ENCODE measurements at places on chromosomes 16 and 17.

- DNase-seq, result no peak
These were observed 79.2 kb upstream of the NOG start for GRCh38 chr17:56514264-56514663.

- no peak for DNase-seq
These were observed 7.5 kb downstream of the ATP5PD start for GRCh38 chr17:75039238-75039637.

GRCh38 chr16:84754353-84754856 lies 54.6 kb downstream of the USP10 start:
- DNase-seq, result peak; percentile 41

- no peak for DNase-seq
These were observed 55.4 kb downstream of the VAC14 start for GRCh38 chr16:70745536-70746025.

DNA sequence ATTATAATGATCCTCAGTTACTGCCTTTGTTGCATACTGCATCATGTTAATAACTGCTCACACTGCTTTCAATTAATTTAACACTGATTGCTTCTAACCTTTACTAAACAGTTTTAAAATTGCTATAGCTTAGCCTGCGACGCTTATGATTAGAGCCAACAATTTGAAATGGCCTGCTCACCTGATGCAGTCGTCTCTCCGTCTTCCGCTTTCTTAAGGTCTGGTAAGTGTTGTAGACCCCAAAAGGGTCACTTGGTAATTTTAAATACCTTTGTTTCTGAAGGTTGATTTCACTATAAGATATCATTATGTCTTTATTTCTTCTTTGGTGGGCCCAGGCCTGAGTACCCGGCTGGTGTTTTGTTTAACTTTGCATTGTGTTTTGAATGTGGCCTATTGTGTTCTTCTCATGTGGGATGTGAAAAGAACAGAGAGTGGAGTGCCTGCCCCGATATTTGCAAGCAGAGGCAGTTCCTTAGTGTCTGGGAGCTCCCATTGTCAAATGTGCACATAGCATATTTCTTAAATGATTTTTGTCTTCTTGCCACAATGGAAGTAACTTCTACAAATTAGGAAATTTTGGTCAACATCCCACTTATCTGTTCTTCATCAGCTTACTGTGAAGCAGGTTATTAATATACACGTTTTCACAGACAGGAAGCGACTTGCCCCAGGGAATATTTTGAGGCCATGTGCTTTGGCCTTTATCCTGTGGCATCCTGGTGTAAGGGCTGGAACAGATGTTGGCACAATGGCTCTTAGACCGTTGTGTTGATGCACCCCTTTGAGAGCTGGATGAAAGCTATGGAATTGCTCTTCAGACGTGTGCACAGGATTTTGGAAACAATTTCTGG lies 2.9 kb downstream of the PHKB start:
- no peak for DNase-seq

DNA sequence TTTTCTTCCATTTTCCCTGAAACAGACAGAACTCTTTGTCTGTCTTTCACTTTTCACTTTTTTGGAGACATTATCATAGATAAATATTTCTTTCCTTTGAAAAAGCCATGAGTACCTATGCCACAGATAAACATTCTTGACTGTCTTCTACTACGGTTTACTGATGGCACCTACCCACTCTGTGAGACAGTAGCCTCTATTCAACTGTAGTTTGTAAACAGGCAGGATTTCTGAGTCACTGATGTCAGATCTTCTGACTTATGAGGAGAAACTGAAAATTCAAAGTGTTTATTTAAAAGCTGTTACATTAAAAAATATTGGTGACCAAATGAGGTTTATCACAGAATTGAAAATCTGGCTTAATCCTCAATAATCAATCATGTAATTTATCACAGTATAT lies 658.4 kb downstream of the TOX3 start:
- no peak for DNase-seq

DNA sequence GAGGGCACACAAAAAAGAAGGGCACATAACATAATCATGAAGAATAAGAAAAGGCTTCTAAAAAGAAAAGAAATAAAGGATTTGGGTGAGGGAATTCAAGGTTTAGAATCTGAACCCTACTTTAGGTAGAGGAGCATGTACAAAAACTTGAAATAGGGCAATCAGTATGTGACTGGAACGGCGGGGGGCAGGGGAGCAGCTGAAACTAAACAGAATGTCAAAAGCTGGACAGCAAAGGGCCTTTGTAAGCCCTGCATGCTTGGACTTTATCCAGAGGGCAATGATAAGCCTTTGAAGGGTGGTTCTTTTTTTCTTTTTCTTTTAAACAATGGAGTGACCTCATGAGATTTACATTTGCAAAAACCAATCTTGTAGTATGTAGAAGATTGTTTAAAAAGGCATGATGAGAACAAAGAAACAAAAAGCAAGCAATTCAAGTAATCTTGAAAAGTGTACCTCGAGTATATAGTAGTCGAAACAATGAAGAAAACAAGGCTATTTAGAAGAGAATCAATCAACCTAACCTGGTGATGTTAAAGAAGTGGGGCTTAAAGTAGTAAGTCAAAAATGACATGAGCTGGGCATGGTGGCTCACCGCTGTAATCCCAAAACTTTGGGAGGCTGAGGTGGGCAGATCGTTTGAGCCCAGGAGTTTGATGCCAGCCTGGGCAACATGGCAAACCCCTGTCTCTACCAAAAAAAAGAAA lies 46.7 kb upstream of the ANKFY1 start:
- DNase-seq, result no peak

DNA sequence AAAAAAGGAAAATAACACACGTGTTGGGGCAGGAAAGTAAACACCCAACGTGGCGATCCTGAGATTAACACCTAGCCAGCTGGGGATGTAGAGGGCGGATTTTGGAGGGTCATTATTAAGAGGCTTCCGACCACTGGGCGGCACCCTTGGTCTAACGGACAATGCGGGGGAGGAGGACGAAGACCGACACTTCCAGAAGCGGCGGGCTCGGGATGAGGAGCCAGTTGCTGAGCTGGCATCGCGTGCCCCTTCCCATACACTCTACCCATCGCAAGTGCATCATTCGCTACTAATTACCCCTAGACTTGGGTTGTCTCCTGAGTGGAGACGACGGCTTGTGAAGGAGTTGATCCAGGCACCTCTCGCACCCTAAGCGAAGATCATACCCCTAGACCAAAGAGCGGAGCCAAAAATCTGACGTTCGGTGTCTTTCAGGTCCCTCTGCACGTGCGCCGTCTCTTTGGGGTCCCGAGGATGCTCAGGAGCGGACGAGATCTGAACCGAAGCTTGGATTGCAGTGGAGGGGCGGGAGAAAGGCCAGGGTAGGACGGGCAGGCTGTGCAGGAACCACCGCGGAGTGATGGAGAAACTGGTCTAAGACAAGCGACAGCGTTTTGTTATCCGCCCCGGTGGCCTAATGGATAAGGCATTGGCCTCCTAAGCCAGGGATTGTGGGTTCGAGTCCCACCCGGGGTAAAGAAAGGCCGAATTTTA lies 17.6 kb downstream of the ZNF213 start:
- DNase-seq, result peak; percentile 85

- no peak for DNase-seq
These were observed 33.7 kb upstream of the LITAF start for GRCh38 chr16:11620243-11621003.

- no peak for DNase-seq
These were observed 7.3 kb downstream of the MAPK8IP3 start for GRCh38 chr16:1713331-1713730.

DNA sequence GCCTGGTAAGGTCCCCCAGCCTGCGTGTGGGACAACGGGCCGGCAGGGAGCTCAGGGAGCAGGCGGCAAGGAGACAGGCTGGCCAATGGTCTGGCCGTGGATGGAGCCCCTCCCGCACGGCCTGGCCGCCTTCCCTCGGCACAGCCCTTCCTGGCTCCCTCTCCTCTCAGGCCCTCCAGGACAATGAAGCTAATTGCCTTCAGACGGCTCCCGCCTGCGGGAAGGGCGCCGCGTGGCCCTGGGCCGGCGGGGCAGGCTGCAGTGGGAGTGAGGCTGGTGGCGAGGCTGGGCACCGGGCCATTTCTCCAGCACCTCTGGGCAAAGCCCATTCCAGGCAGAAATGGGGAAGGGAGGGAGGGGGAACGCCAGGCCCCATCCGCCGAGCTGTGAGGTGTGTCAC lies 50.9 kb downstream of the ENGASE start:
- DNase-seq, result no peak

DNA sequence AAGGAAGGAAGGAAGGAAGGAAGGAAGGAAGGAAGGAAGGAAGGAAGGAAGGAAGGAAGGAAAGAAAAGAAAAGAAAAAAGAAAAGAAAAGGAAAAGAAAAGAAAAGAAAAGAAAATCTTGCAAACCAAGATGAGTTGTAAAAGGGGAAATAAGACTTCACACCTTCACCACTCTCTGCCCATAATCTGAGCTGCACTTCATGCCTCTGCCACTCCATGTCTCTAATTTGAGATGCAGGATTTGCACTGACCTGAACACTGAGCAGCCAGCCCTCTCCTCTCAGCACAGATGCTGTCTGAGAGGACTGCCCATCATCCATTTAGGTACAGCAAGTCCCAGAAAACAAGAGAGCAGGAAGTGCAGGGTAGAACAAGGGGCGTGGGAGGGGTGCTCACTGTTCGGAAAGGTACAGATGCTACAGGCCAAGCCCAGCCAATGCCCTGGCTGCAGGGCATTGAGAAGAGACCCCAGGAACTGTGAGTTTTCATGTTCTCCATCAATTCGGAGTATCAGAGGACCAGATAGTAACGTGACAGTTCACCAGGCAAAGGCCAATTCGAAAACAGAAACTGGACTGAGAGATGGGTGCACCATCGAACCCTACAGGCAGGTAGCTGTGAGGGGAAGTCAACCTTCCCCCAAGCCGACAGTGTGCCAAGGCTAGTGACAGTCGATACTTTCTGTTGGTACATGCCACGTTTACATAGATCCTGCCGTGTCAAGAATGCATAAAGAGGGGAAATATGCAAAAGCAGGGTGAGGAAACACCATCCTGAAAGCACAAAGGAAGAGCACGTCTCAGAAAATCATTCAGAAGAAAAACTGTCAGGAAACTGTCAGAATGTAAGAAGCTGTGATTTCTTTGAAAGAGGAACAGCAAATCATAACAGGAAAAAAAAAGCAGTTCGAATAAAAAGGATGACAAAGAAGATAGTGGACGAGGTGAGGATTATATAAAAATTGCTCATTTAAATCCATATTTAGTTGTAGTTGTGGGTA lies 142.0 kb upstream of the RCVRN start:
- DNase-seq, result no peak

GRCh38 chr16:87715658-87716057 lies 50.1 kb downstream of the KLHDC4 start:
- no peak for DNase-seq

DNA sequence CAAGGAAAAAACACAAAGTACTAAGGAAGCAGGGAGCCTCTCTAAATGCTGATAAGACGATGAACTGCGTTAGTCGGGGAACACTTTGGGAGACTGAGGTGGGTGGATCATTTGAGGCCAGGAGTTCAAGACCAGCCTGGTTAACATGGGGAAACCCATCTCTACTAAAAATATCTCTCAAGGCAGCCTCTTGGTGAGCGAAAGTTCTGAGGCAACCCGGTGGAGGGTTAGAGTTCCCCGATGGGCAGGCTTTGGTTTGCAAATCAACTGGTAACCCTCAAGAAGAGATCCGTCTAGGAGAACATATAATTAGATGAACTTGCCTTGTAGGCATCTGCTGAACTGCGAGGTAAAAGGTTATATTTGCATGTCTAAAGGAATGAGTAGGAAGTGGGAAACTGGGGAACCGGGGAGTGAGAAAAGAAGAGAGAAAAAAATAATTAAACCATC lies 44.6 kb downstream of the WSB1 start:
- no peak for DNase-seq

DNA sequence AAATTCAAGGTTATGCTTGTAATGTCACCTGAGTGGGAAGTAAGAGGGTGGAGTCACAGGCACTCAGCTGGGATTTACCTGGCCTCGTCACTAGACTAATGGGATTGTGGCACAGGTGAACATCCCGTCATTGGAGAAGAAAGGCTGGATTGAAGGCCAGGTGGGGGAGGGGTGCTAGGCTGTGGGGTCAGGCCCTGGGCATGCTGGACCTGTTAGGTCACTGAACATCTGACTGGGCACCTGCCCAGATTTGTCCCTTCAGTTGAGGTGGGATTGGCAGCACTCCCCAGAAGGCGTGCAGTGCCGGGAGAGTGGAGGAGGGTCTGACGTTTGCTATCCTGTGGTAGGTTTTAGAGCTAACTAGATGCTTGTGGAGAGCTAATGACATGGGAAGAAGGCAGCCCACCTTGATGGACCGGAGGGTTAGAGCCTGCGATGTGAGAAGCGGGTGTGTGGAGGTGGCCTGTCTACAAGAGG lies 161.5 kb upstream of the ZNF267 start:
- DNase-seq, result no peak

- no peak for DNase-seq
These were observed 8.0 kb downstream of the STAT5B start for GRCh38 chr17:42268236-42268635.

GRCh38 chr17:28478712-28479615 lies 5.5 kb downstream of the SLC13A2 start:
- no peak for DNase-seq

DNA sequence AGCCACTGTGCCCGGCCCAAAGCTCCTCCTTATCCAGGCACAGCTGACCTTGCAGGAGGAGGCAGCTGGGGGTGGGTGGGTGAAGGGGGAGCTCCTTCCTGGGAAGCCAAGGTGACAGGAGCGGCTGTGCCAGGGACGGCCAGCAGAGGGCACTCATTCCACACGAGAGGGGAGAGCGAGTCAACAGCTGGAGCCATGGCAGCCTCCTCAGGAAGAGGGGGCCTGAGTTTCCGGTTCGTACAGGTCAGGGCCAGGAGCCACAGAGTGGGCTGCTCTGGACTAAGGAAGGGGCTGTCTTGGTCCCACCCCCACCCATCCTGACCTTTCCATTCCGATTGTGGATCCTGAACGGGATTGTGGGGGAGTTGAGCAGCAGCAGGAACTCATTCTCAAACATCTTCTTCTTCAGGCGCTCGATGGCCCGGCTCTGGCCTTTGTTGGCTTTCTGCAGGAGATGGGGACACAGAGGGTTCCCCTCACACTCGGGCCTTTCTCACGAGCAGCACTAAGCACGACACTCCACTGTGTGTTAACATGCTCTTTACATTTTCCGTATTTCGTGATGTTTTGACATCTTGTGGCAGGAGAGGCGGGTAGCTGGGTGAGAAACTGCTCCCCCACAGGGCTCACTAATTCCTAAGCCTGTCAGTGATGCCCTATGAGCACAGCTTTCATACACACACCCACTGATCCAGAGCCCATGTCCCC lies 61.6 kb downstream of the TIMM22 start:
- peak; percentile 80 for DNase-seq

DNA sequence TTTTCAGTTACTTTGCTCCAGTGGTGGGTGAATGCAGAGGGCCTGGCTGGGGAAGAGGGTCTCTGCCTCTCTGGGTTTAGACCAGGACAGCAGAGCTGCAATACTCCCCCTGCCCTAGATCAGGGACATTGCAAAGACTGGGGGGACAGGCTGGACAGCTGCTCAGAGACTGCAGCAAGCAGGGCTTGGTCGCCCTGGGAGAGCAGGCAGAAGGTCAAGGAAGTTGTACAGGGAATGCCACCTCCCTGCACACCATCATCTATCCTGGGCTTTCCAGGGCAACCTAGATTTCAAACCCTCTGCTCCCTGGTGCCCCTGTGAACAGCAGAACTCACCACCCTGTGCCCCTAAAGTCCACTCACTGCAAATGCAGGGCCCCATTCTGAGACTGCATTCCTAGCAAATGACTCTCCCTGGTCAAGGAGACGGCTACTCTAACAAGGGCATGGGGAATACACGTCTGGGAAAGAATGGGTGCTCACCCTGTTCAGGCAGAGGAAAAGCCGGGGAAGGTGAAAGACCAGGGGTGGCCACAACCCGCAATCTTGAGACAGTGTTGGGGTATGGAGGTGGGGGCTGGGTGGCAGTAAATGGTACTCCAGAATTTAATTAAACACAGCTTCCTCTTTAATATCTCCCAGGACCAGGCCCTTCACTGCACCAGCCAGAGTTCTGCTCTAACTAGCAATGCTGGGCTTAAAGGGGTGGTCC lies 1.0 kb downstream of the KIFC3 start:
- DNase-seq, result no peak

All from activated CD4-positive, CD25-positive, alpha-beta regulatory T cell treated with anti-CD3 and anti-CD28 coated beads, Interleukin-2, amount 50 U/mL, for 72 hours (primary cell).